ENCODE measurements at places on chromosomes 13 and 19.

DNA sequence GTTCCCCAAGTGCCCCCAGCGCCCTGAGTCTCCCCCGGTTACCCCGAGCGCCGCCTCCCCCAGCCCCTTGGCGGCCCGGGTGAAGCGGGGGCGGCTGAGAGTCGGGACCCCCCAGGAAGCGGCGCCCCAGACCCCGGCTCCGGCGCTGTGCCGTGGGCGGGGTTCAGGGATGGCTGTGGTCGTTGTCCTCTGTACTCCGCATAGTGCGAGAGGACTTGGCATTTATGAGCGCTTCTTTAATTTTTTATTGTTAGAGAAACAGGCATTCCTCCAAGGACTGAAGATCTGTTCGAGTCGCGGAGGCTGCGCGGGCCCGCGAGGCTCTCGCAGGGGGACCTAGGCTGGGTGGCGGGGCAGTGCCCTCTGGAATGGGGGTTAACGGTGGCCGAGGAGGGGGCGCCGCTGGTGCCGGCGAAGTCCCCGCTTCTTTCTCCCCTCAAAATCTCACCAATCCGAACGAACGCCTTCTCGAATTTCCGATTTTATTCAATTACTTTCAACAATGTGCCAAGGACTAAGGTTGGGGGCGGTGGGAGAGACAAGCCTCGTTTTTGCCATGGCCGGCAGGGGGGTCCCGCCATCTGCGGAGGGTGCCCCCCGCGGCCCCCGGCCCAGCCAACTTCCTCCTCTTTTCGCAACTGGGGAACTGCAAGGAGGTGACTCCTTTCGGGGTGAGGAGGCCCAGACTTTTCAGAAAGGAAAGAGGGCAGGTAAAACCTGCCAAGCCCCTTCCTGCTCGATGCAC is 596 bp upstream of the GJB2 start:
- no peak for DNase-seq

- DNase-seq: peak; percentile 72
Observed at GRCh38 chr19:46697204-46697960, 19.5 kb downstream of the PRKD2 start.

GRCh38 chr19:49469828-49470614 is 4.0 kb upstream of the FLT3LG start:
- no peak for DNase-seq

GRCh38 chr19:13024126-13024950 is 29.1 kb downstream of the NFIX start:
- no peak for DNase-seq

DNA sequence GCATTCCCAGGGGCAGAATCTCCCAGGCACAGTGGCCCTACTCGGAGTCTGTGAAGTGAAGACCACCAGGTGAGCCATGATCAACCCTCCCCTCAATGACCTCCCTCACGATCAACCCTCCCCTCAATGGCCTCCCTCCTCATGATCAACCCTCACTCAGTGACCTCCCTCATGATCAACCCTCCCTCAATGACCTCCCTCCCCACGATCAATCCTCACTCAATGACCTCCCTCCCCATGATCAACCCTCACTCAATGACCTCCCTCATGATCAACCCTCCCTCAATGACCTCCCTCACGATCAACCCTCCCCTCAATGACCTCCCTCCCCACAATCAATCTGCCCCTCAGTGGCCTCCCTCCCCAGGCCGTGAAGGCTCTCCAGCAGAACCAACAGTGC is 32.1 kb downstream of the SBNO2 start:
- DNase-seq: no peak

- DNase-seq: no peak
Observed at GRCh38 chr13:19362946-19363510, 181.4 kb upstream of the TUBA3C start.

DNA sequence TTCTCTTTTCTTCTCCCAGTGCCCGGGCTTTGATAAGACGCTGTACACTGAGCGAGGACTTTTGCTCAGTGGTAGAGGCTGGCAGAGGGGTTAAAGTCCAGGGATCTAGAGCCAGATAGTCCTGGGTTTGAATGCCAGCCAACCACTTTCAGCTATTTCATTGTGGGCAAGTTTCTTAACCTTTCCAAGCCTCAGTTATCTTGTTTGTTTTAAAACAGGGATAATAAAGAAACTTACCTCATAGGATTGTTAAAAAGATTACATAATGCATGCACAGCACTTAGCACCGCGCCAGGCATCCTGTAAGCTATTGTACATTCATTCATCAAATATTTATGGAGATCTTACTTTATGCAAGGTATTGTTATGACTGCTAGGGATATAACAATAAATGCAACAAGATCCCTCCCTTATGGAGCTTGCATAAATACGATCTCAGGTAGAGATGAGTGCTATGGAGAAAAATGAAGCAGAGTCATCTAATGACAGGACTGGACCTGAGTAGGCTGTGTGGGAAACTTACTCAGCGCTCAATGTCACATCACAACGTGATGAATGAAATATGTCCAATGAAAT is 70.8 kb downstream of the LNX2 start:
- DNase-seq: no peak

DNA sequence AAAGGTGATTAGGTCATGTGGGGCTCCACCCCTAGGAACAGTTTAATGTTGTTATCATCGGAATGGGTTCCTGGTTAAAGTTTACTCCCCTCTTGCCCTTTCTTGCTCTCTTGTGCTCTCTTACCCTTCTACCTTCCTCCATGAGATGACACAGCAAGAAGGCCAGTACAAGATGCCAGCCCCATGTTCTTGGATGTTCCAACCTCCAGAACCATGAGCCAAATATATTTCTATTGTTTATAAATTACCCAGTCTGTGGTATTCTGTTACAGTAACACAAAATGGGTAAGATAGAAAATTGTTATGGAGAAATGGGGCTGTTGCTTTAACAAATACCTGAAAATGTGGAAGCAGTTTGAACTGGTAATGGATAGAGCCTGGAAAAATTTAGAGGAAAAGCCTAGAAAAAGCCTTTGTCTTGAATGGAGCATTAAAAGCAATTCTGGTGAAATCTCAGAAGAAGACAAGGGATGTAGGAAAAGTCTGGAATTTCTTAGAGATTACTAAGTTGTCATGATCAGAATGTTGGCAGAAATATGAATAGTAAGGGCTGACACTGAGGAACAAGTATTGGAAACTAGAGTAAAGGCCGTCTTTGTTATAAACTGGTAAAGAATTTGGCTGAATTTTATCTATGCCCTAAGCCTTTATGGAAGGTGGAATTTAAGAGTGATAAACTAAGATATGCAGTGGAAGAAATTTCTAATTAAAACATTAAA is 53.5 kb upstream of the TSC22D1 start:
- peak; percentile 38 for DNase-seq

- no peak for DNase-seq
Observed at GRCh38 chr13:50898338-50898737, 11.3 kb upstream of the RNASEH2B start.

GRCh38 chr13:73514208-73514607 is 455.4 kb downstream of the KLF5 start:
- no peak for DNase-seq

DNA sequence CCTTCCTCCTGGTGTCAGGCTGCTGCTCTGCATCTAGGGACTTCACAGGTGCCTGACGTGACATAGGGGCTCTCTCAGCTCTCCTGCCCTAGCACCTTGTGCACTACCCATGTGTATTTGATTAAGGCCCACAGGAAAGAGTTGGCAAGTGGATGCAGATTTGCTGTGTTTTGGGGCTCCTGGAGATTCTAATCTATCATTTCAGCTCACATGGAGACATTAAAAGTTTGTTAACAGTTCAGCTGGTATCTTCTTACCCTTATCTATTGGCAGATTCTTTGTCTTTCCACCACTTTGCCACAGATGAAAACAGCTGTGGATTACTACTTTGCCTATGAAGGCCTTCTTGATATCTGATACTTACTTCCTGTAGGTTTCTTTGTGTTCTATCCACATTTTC is 41.9 kb downstream of the WASF3 start:
- no peak for DNase-seq

- no peak for DNase-seq
Observed at GRCh38 chr19:45299719-45300118, 23.0 kb downstream of the CKM start.

Measured in fibroblast of mammary gland (primary cell).